ENCODE measurements at places on chromosomes 4 and X. TPM values are rescaled to one million over a fixed set of nuclear protein-coding genes. Genes with fewer than 3 reads are reported as not detected.

DNA sequence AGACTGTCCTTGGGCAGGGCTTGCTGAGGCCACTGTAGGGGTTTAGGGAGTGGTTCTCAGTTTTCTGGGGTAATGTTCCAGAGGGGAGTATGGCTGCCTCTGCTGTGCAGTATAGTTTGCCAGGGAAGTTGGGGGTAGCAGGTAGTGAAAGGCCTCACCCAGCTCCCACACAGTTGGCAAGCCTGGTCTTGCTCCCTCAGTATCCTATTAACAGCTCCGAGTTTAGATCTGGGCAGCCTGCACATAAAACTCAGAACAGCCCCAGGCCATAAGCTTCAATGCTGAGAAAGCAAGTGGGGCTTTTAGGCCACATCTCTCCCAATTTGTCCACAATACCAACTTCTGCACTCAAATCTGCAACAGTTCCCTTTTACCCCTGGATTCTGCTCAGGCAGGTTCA, 205.2 kb downstream of the GALNTL6 start:
- no peak for DNase-seq

- DNase-seq = no peak
Observed at GRCh38 chr4:163920426-163920825, 425.9 kb downstream of the TMA16 start.

GRCh38 chr4:73070074-73070390, 516 bp upstream of the COX18 start:
- DNase-seq = no peak

- DNase-seq = peak; percentile 22
Observed at GRCh38 chr4:39655876-39656275, 17.2 kb upstream of the SMIM14 start.

DNA sequence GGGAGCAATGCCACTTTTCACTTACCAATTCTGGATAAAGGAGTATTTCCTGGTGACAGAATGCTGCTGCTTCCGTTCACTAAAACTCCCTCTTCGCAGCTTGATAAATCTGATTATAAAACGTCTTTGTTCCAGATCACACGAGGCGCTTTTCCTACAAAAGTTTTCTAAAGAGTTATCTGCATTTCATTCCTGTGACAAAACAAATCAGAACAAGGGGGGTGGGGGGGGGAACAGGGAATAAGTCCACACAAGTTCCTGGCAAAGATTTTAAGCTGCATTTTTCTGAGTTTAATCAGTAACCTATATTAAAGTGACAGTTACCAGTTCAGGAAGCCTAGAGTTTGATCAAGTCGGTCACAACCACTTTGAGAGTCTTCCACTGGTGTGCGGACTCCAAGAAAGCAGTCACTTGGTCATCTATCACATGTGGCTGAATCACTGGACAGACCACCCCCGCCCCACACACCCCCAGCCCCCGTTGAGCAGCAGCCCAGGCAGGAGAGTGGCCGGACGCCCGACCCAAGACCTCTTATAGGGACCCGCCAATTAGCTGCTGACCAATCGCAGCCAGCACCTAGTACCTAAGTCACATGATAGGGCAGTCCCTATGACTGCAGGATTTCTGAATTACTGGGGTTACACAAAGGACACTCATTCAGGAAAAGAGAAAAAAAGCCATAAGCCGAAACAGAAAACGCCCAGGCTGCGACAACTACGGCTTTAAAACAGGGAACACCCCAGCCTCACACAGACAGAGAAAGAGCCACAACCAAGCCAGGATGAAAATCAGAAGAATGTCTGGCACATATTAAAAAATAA, 569.3 kb upstream of the DIPK2B start:
- peak; percentile 76 for DNase-seq

- DNase-seq = no peak
Observed at GRCh38 chr4:84496706-84497503, 2.2 kb downstream of the NKX6-1 start.

DNA sequence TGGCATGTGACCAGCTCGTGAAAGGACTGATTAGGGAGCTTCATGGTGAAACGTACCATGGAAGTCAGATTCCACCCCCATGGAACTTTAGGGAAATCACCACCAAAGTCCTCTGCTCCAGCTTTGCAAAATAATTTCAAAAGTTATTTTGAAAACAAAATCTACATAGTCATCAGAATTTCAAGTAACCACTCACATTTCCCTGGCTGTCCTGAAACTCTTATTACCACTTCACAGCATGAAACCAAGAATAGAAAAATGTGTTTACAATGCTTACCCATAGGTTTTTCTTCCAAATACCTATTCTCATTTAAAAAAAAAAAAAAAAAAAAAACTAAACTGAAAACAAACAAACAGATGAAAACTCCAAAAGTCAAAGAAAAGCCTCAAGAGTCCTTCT, 198.7 kb downstream of the PDGFRA start:
- no peak for DNase-seq

GRCh38 chr4:76984788-76985211, 35.2 kb downstream of the SEPTIN11 start:
- DNase-seq = peak; percentile 72

DNA sequence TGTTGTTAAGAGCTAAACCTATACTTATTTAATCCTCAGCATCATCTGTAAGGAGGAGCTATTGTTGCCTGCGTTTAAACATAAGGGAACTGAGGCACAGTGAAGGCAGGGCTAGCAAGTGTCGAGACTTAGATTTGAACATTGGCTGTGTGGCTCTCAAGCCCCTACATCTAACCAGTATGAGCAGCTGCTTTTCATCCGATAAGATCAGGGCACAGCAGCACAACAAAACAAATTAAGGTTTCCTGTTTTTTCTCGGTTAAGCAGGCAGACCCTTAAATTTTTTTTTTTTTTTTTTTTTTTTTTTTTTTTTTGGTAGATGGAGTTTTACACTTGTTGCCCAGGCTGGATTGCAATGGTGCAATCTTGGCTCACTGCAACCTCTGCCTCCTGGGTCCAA, 35.6 kb downstream of the RAB40A start:
- no peak for DNase-seq

DNA sequence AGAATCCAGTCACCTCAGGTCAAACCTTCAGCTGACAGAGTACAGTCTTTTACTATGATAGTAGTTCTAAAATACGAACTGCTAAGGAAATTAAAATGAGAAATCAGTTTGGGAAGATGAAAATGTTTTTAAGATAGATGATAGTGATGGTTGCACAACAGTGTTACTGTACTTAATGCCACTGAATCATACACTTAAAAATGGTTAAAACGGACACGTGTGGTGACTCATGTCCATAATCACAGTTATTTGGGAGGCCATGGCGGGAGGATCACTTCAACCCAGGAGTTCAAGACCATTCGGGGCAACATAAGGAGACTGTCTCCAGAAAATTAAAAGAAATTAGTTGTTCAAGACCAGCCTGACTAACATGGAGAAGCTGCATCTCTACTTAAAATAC, 41.4 kb downstream of the ABHD18 start:
- no peak for DNase-seq

DNA sequence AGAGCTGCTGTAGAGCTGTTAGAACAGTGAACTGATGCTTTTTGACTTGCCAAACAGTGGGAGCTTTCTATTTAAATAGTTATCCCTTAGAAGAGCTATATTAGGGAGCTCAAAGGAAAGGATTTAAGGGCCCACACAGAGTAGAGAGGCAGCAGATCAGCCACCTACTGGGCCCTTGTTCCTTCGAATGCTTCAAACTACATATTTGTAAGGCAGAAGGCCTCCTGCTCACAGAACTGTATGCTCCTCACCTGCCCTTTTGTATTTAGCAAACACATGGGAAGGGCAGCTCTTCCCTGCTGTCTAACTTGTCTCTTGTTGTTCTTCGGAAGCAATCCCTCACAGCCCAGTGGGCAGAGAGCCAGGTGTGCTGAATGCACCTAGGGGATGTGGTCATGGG, 38.0 kb downstream of the IL1RAPL1 start:
- no peak for DNase-seq

- DNase-seq = no peak
Observed at GRCh38 chr4:115229873-115230272, 116.5 kb upstream of the NDST4 start.

DNA sequence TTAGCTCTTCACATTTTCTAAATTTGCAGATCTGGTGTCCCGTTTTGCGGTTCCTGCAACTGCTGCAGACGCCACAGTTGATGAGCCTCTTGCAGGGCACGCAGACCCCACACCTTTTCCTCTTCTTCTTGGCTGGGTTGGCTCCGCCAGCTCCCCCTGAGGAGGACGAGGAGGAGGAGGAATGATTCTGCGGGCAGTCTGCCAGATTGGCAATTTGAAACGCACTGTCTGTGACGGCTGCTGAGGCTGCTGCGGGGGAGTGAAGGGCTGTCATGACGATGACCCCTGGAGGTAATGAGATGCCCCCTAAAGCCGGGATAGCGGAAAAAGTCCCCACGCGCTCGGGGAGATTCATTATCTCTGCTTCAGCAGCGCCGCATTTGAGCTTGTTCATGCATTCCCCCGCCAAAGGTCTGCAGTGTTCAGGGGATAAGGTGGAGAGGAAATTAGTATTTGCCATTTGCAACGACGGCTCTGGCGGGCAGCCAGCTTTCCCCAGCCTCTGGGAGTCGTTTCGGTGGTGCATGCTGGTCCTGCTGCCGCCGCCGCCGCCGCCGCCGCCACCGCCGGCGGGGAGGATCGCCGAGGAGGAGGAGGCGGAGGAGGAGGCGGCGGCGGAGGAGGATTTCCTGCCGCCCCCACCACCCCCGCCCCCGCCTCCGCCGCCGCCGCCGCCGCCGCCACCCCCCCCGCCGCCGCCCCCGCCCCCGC, 3.8 kb downstream of the CXXC4 start:
- DNase-seq = peak; percentile 78

SYNPO2 gene
- total RNA-seq = 281 TPM

SATL1 gene
- total RNA-seq = not detected

CCKAR gene
- total RNA-seq = not detected

GRIPAP1 gene
- 23.8 TPM for total RNA-seq

HS3ST1 gene
- total RNA-seq = 10.2 TPM

RTL5 gene
- total RNA-seq = 9.7 TPM

PAPSS1 gene
- 81.8 TPM for total RNA-seq

CPE gene
- 85.0 TPM for total RNA-seq

Measured in uterus (tissue), 4 donors.